ENCODE measurements at places on chromosomes 3 and 15.

DNA sequence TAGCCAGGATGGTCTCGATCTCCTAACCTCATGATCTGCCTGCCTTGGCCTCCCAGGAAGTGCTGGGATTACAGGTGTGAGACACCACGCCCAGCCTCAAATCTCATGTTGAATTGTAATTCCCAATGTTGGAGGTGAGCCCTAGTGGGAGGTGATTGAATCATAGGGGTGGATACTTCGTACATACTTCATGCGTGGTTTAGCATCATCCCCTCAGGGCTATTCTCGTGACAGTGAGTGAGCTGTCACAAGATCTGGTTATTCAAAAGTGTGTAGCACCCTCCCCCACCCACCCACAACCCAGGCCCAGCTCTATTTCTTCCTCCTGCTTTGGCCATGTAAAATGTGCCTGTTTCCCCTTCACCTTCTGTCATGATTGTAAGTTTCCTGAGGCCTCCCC is 236.9 kb upstream of the IL12A start:
- peak; percentile 83 for DNase-seq

- no peak for DNase-seq
These were observed 117.8 kb upstream of the AGBL1 start for GRCh38 chr15:85961821-85962220.

GRCh38 chr3:54830658-54831057 is 97.2 kb downstream of the LRTM1 start:
- peak; percentile 9 for DNase-seq

DNA sequence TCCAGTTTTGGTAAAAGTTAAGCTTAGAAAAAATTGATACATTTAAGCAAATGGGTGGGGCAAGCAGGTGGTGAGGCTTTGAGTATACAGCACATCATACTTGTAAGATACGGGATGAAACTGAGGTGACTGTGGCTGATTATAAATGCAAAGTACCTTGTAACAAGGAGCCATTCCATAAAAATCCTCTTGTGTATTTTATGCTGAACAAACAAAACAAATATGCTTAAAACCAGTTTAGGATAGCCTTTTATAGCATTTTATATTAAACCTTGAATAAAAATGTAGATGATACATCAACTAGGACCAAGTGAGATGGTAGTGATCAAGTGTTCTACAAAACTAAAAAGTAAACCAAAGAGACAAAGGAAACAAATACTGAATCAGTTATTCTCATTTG is 3.4 kb downstream of the PLSCR1 start:
- DNase-seq, result no peak

DNA sequence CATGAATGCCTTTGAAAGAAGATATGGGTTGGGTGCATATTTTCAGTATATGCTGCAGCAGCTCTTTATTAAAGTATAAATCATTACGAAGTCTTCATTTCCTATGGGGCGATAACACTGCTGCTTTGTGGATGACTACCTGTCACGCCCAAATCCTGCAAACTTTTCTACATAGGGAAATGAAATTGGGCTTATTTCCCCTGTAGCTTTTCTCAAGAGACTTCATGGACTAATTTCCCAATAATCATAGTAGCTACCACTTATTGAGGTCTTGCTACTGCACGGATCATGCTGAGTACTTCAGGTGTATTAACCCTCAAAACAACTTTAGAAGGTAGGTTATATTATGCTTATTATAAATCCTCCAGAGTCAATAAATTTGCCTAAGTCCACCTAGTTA is 8.0 kb downstream of the TGFBR2 start:
- DNase-seq, result no peak

DNA sequence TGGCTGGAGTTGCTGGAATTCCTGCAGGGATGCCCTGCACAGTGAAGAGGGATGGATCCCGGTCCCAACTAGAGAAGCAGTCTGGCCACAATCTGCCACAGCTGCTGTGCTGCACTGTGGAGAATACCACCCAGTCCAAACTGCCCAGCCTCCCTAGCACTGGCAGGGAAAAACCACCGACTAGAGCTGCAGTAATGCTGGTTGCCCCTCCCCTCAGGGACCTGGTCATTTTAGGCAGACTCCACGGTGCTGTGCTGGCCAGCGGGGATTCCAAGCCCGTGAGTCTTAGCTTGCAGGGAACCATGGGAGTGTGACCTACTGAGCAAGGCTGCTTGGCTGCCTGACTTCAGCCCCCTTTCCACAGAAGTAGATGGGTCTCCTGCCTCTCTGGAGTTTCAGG is 478.0 kb upstream of the ATP11B start:
- DNase-seq, result no peak

DNA sequence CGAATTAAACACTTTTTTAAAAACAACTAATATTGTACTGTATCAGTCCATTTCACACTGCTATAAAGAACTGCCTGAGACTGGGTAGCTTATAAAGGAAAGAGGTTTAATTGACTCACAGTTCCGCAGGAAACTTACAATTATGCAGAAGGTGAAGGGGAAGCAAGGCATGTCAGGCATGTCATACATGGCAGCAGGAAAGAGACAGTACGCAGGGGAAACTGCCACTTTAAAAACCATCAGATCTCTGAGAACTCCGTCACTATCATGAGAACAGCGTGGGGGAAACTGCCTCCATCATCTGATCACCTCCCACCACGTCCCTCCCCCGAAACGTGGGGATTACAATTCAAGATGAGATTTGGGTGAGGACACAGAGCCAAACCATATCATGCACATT is 162.8 kb upstream of the TPM1 start:
- DNase-seq, result no peak

- DNase-seq, result no peak
These were observed 468 bp upstream of the SPTBN5 start for GRCh38 chr15:41894251-41894790.

- no peak for DNase-seq
These were observed 123.4 kb upstream of the MEF2A start for GRCh38 chr15:99442252-99442897.

DNA sequence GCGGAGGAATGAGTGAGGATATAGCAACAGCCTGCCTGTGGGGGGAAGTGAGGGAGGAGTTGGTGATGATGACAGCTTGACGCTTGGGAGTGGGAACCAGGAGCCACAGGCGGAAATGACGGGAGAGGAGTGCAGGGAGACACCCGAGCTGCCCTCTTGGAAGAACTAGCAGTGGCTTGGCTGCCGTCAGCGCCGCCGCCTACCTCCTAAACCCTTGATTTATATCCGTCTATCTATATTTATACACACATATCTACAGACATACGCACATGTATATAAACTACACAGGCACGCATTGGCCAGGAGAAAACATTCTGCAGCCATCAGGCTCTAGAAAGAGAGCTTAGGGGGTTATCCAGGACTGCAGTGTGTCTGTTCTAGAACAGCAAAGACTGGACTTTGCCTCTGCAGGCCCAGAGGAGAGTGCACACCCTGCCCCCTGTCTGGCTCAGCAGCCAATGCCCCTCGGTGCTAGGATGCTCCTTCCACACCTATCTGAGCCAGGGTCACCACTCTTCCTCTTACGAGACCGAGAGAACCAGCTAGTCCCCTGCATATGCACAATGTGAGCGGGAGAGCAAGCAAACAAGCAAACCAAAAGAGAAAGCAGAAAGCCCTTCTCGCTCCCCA is 45.3 kb upstream of the MAGEF1 start:
- no peak for DNase-seq

All from keratinocyte (primary cell).